Endothelial cell (in vitro differentiated cells): ENCODE measurements at places on chromosomes 12 and 14.

- no peak for DNase-seq
- peaks cover 25% of the 10 kb centered on the region for H3K4me1 ChIP-seq
- peaks cover 7% of the 10 kb centered on the region for H3K27me3 ChIP-seq
- H3K36me3 ChIP-seq = peaks cover 6% of the 10 kb centered on the region
These were observed 9.6 kb downstream of the GSG1 start for GRCh38 chr12:13093848-13094220.

- peaks cover 11% of the 10 kb centered on the region for H3K27me3 ChIP-seq
- DNase-seq = no peak
These were observed 4.6 kb upstream of the NFATC4 start for GRCh38 chr14:24363401-24363800.

DNA sequence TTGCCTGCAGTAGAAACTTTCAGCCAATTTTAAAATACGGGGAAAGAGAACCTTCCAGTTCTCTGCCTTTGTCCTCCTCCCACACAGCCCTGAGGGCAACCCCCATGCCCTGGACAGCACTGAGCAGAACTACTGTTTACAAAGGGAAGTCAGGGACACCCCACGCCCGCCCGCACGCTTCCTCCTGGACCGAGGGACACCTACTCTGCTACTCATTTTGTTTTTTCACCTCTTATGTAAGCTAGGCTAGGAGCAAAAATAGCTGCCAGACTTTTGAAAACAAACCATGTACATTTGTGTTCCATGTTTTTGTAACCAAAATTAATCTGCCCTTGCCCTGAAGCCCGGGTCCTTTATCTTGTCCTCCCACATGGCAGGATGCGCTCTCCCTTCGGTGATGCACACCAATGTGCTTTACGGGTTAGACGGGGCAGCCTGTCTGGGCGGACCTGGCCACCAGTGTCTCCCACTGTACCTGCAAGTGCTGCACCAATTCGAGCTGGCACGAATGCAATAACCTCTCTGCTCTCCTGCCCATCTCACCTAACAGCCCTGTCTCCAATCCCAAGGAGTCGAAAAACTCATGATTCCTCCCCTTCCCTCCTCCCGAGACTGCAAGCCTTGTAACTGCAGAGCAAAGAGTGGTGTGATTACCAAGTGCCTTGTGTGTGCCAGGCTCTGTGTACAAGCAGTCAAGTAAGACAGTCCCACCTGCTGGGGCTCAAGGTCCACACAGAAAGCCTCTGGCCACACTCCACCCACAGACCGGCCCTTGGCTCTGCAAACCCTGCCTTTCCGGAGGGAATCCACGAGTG, 85.2 kb downstream of the CCDC88C start:
- H3K36me3 ChIP-seq = peaks cover 24% of the 10 kb centered on the region
- DNase-seq = no peak
- H3K4me1 ChIP-seq = peaks cover 17% of the 10 kb centered on the region
- no peak overlapping the region for H3K27ac ChIP-seq
- peaks cover 11% of the 10 kb centered on the region for H3K27me3 ChIP-seq
- peak overlapping the region; percentile 72 for H3K4me3 ChIP-seq

DNA sequence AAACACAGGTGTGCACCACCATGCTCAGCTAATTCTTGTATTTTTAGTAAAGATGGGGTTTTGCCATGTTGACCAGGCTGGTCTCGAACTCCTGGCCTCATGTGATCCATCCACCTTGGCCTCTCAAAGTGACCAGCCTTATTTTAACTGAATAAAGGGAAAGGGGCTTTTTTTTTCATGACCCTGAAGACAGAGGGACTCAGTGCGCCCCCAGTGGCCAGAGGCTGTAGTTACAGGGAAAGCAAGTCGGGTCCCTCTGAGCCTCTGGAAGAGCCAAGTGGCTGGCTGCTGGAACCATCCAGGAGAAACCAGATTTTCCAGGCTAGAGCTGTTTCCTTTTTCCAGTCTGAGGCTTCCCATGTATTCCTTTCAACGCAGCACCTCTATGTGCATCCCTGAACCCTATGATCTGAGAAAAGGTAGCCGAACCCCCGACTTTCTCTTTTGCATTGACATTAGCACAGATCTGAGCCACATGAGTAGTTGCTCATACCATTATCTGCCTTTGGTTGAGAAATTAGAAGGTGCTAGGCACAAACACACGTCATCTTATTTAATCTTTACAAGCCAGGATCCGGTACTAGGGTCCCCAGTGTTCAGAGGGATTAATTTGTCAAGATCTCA, 342.7 kb downstream of the CACNA1C start:
- peaks cover 2% of the 10 kb centered on the region for H3K27me3 ChIP-seq
- H3K4me1 ChIP-seq = peaks cover 3% of the 10 kb centered on the region
- H3K27ac ChIP-seq = no peak overlapping the region
- peak; percentile 76 for DNase-seq
- H3K4me3 ChIP-seq = no peak overlapping the region
- H3K36me3 ChIP-seq = no peaks in the 10 kb centered on the region

DNA sequence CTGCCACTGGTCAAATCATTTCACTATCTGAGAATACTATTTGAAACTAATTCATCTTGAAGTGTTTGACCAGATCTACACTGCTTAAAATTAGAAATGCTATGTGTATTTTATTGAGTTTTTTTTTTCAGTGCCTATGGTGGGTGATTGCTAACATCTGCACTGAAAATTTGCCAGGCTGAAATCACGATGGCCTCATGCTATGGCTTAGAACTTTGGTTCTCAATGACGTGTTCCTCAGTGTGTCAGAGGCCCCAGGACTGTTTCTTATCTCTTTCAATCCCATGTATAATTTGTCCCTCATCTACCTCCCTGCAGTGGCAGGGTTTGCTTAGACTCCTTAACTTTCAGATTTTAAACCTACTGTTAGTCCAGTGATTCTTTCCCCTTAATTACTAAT, 36.2 kb upstream of the NKX2-8 start:
- no peak overlapping the region for H3K4me3 ChIP-seq
- H3K36me3 ChIP-seq = no peaks in the 10 kb centered on the region
- H3K4me1 ChIP-seq = no peaks in the 10 kb centered on the region
- H3K27ac ChIP-seq = no peak overlapping the region
- DNase-seq = no peak

GRCh38 chr14:29165431-29165830, 398.8 kb downstream of the FOXG1 start:
- no peaks in the 10 kb centered on the region for H3K27me3 ChIP-seq
- H3K4me1 ChIP-seq = no peaks in the 10 kb centered on the region
- no peak for DNase-seq
- no peak overlapping the region for H3K27ac ChIP-seq

DNA sequence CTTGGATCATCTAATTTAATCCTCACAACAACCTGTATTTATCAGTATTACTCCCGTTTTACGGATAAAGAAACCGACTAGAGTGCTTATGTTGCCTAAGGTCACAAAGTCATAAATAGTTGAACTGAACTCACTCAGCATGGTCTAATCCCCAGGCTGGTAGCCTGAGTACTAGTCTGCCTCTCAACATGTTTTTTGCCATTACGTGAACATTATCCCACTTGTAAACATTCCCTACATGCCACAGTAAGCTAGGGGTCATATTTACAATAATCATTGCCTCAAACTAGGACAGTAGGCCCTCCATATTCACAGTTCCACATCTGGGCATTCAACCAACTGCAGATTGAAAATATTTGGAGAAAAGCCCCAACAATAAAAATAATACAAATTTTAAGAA, 12.1 kb downstream of the SNRPF start:
- no peak overlapping the region for H3K27ac ChIP-seq
- H3K4me1 ChIP-seq = peaks cover 2% of the 10 kb centered on the region
- H3K4me3 ChIP-seq = no peak overlapping the region
- H3K36me3 ChIP-seq = peaks cover 7% of the 10 kb centered on the region
- H3K27me3 ChIP-seq = no peaks in the 10 kb centered on the region

- no peak overlapping the region for H3K4me3 ChIP-seq
- H3K27ac ChIP-seq = no peak overlapping the region
- no peaks in the 10 kb centered on the region for H3K36me3 ChIP-seq
- peaks cover 3% of the 10 kb centered on the region for H3K27me3 ChIP-seq
- no peaks in the 10 kb centered on the region for H3K4me1 ChIP-seq
- DNase-seq = no peak
These were observed 79.5 kb downstream of the PRIMA1 start for GRCh38 chr14:93708800-93709199.

DNA sequence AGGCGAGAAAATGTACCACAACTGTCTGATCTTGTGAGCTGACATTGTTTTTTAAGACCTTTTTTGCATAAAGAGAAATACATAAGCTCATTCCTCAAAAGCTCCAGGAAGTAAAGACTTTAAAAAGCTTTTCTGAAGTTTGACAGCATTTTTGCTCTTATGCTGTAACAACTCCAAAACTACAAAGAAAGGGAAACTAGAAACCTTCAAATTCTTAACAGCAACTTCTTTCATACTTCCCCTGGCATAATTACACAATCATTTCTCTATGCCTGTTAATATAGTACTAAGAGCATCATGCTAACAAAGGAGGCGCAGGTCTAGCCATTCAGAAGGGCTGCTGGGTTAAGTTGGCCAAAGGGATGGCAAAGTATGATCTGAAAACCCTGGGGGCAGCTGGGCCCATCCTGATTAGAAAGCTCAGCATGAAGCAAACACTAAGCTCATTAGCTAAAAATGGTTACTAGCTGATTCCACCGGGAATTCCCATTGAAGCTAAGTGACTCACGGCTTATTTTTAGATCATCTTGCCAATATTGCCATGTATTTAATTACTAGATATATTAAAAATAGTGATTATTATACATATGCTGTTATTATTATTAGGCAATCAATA, 26.1 kb upstream of the ANP32D start:
- H3K4me3 ChIP-seq = no peak overlapping the region
- H3K4me1 ChIP-seq = peaks cover 32% of the 10 kb centered on the region
- DNase-seq = no peak
- H3K27ac ChIP-seq = peak overlapping the region; percentile 81
- H3K27me3 ChIP-seq = peaks cover 2% of the 10 kb centered on the region

- H3K27ac ChIP-seq = no peak overlapping the region
- H3K4me1 ChIP-seq = no peaks in the 10 kb centered on the region
- H3K27me3 ChIP-seq = no peaks in the 10 kb centered on the region
- DNase-seq = no peak
These were observed 82.3 kb downstream of the PDE3A start for GRCh38 chr12:20450591-20451180.

- H3K4me1 ChIP-seq = peaks cover 3% of the 10 kb centered on the region
- H3K27ac ChIP-seq = no peak overlapping the region
- H3K36me3 ChIP-seq = no peaks in the 10 kb centered on the region
- no peak overlapping the region for H3K4me3 ChIP-seq
These were observed 101.5 kb upstream of the PCED1B start for GRCh38 chr12:46977871-46978375.

DNA sequence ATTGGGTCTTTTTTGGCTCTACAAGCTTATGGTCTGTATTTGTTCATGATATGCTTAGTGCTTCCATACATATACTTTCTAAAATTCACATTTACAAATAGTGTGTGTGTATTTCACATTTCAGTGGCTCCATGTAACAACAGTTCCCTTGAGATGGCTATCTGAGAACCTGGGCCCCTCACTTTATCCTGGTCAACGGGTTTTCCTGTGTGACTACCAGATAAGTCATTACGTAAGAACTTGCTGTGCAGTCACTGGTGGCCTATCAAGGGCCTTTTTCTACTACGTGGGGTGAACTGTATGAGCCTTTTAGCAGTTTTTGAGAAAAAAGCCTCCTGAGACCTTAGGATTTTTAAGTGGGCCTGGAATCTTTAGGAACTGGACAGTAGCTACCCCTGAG, 454.1 kb downstream of the PCNX1 start:
- no peak overlapping the region for H3K4me3 ChIP-seq
- no peak overlapping the region for H3K27ac ChIP-seq
- peaks cover 5% of the 10 kb centered on the region for H3K36me3 ChIP-seq
- peaks cover 19% of the 10 kb centered on the region for H3K4me1 ChIP-seq

GRCh38 chr12:60421741-60422140, 825.9 kb downstream of the SLC16A7 start:
- no peak overlapping the region for H3K27ac ChIP-seq
- H3K36me3 ChIP-seq = no peaks in the 10 kb centered on the region
- no peaks in the 10 kb centered on the region for H3K4me1 ChIP-seq
- no peaks in the 10 kb centered on the region for H3K27me3 ChIP-seq

DNA sequence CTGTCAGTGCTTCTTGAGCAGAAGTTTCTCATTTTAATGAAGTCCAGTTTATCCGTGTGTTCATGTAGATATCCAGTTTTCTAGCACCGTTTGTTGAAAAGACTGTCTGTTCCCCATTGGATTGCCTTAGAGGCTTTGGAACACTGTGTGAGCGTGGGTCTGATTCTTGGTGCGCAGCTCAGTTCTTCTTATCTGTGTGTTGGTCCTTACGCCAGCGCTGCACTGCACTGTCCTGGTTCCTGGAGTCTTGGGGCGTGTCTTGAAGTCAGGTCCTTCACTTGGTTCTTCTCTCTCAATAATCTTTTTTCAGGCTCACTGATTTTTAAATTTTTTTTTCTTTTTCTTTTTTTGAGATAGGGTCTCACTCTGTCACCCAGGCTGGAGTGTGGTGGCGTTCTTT, 25.5 kb downstream of the EP400 start:
- peaks cover 3% of the 10 kb centered on the region for H3K27me3 ChIP-seq
- H3K4me1 ChIP-seq = peaks cover 9% of the 10 kb centered on the region
- no peaks in the 10 kb centered on the region for H3K36me3 ChIP-seq
- DNase-seq = no peak

GRCh38 chr12:27899151-27899661, 73.3 kb downstream of the PTHLH start:
- no peak for DNase-seq
- no peak overlapping the region for H3K4me3 ChIP-seq
- H3K36me3 ChIP-seq = no peaks in the 10 kb centered on the region
- peaks cover 1% of the 10 kb centered on the region for H3K27me3 ChIP-seq
- H3K4me1 ChIP-seq = peaks cover 5% of the 10 kb centered on the region
- no peak overlapping the region for H3K27ac ChIP-seq

DNA sequence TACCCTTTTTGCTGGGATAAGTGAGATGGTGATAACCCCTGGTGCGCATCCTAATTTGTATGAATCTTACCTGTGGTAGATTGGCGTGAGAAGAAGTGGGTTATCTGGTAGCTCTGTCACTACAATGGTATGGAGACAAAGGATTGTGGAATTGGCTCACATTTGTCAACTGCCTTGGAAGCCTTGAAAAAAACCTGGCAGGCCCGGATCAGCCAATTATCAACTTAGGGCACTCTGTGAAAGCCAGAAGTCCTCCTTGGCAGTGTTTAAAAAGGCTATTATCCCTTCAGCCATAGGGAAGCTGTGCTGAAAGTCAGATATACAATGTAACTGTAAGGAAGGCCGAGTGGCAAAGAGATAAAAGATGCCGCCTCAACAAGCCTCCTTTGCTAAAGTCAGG, 56.5 kb downstream of the WASHC3 start:
- no peaks in the 10 kb centered on the region for H3K36me3 ChIP-seq
- peaks cover 2% of the 10 kb centered on the region for H3K4me1 ChIP-seq
- no peak overlapping the region for H3K4me3 ChIP-seq
- no peak overlapping the region for H3K27ac ChIP-seq
- H3K27me3 ChIP-seq = peaks cover 1% of the 10 kb centered on the region

DNA sequence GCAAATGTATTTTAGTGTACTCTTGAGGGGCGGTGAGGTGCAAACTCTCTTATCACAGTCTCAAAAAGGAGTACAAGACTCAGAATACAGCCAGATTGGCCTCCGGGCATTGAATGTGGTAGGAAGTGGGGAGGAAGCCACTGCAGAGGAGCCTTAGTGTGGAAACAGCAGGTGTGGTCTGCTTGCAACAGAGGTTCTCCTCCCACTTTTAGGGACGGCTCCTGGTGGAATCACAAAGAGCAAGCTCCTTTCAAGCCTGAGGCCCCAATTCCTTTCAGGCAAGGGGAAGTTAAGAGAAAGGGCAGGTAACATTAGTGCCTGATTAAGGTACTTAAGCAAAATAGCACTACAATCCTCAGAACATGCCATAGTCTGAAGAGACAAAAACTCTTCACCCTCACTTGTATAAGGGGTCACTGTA, 23.7 kb upstream of the SLC2A3 start:
- H3K27me3 ChIP-seq = peaks cover 5% of the 10 kb centered on the region
- H3K27ac ChIP-seq = peak overlapping the region; percentile 90
- H3K4me3 ChIP-seq = peak overlapping the region; percentile 79
- H3K4me1 ChIP-seq = peaks cover 41% of the 10 kb centered on the region
- DNase-seq = peak; percentile 25
